ENCODE measurements at places on chromosomes 4 and X.

DNA sequence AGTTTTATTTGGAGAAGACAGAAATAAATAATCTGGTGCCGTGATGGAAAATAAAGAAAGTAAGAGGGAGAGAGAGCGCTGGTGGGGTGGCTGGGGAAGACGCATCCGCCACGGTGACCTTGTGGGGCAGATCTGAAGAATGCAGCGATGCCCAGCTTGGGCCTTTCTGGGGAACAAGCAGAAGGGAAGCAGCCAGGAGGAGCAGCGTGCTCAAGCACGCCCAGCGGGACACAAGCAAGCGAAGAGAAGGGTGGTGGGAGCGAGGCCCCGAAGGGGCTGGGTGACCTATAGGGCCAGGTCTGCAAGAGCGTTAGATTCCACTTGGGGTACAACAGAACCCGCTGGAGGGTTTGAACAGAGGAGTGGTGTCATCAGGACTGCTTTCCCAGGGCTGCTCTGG, 12.4 kb downstream of the ENPP6 start:
- no peak for DNase-seq

DNA sequence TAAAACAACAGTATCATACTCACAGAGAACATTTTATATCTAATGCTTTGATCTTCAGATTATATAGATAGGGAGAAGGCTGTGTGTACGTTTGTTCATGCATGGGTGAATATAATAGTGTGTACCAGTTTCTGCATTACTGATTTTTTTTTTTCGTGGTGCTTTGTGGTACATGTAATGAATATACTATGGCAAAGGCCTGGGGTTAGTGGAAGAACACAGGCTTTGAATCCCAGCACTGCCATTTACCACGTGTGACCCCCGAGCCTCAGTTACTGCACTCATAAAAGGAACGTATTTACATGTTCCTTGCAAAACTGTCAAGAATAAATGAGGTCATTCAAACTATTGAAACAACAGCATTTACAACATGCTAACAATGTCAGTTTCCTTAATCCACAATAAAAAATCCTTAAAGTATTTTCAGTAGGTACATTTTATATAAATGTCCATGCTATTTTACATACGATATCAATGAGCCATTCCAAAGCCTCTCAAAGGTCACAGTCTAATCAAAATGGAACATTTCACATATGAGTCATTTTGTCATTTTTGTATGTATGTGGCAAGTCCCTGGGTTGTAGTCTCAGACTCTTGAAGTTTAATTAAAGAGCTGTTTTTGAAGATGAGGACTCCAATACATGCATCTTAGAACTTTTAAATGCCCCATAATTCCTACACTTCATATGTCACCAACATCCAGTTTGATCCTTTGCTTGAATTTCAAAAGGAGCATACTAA, 242.8 kb downstream of the PPP3CA start:
- DNase-seq = no peak

DNA sequence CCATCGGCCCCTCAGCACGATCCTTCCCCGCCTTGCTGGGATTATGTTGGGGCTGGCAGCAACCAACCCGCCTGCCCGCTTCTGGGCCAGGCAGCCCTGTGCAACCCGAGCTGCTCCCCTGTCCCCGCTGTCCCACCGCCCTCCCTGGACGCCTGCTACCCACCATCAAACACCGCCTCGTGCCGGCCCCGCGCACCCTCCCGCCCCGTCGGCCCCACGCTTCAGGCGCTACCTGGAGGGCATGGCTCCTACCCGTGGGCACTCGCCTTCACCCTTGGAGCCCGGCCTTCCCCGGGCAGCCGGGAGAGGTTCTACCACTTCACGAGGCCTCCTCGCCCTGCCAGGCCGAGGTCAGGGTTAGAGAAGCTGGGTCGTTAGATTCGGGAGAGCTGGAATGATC, 37.0 kb downstream of the TKTL1 start:
- DNase-seq = no peak

DNA sequence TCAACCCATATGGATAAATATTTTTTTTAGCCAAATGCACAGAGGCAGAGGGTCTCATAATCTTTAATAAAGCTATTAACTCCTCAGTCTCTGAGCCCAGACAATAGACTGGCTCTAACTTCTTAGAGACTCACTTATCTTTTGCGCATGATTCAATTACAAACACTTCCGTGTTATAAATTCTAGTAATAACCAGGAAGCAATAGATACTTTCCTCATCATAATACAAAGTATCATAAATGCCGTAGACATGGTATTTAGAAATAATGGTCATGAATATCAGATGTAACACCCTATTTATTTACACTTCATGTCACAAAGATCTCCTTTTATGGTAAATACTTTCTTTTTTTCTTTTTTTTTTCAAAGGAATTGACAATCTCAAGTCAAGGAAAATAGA, 4.4 kb upstream of the GIMD1 start:
- no peak for DNase-seq

DNA sequence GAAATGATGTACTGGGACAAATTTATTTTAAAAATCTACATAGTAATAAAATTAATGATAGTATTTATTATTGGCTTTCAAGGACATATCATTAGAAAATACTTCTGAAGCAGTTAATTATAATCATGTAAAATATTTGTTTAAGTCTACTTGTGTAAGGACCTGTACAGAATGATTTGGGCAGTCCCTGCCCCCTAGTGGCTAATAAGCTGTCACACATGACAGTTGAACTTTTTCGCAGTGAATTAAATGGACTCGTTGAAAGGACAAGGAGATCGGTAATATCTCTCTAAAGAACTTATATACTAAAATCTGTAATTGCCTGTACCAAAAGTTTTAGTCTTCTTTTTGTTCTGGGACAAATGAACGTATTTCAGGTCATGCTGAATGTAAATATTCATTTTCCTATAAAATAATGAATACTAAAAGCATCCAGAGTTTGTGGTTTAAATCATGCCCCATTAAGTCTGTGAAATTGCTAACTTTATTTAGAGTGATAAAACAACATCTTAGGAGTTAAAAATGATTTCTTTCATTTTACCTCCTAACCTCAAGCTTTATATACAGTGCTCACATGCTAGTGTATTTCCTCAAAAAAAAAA, 13.6 kb downstream of the EXOC1 start:
- DNase-seq = peak; percentile 27

DNA sequence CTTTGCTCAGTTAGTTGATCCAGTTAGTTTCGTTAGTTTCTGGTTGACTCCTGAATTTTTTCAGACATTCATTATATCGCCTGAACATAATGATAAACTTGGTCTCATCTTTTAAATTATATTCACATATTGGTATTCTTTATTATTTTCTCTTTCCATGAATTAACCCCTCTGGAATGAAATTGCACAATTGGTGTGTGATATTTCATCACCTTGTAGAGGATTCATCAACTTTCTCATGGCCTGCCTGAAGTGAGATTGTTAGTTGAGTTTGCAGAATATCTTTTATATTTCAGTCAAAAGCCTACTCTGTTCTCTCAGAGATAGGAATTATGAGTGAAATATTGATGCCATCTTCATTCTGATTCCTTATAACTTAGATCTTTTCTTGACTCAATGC, 1160.6 kb upstream of the AGA start:
- DNase-seq = peak; percentile 4

DNA sequence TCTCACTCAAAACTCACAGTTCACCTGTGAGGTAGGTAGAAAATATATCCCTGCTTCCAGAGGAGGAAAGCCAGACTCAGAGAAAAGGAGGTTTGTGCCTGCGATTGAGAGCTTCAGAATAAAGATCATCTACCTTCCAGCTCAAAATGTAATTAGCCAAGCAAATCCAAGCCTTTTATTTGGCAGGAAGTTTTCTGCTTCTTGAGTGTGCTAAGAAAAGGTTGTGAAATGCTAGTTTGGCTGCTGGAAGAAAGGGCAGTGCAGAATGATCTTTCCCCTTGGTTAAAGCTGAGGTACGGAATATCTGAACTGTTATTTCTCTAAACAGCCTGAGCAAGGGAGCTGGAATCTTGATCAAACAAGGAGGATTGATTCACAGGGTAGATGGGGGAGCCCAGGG, 59.7 kb upstream of the VCX3B start:
- DNase-seq = no peak

DNA sequence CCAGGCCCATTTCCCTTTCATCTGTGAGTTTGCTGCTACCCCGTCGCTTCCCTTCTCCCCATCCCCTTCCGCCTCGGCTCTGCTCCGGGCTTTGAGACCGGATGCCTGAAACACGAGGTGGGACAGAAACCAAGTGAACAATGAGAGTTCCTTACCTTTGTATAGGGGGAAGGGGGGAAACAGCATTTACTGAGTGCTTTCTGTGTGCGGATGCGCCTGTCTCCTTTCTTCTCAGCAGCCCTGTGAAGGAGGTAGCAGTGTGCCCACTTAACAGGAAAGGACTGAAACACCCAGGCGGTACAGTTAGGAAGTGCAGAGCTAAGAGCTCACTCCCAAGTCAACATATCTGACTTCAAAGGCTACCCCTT, 43.2 kb upstream of the TMSB15B start:
- no peak for DNase-seq

DNA sequence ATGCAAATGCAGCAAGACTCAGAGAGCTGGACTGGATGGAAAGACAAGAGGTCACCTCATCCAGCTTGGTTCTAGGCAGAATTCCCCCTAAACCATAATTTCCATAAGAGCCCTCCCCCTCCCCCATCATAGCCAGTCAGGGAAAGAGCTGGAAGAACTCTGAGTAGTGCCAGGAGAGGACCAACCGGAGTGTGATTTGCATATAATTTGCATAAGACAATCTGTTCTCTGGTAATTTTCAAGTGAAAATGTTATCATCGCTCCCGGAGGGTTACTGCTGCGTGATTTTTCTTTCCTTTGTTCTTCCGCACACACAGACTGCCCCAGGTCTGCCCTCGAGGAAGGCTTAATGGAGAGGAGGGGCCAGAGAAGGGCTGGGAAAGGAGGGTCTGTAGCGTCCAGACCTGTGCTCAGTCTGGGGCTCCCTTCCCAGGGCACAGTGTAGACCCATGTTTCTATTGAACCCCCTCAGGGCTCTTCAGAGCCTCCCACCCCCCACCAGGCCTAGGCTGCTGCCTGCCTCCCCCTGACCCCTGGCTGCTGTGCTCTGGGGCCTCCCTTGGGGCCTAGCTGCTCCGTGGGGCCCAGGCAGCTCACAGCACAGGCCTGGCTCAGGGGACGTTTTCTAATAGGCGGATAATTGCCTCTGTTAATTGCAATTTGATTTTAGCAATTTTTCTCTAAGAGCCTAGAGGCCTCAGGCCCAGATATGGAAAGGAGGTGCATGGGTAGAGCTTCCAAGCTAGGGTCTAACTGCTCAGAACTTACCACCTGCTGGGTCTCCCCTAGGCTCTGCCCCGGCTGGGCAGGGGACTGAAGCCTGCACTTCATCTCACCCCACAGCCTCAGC, 90.4 kb upstream of the PJA1 start:
- DNase-seq = no peak

DNA sequence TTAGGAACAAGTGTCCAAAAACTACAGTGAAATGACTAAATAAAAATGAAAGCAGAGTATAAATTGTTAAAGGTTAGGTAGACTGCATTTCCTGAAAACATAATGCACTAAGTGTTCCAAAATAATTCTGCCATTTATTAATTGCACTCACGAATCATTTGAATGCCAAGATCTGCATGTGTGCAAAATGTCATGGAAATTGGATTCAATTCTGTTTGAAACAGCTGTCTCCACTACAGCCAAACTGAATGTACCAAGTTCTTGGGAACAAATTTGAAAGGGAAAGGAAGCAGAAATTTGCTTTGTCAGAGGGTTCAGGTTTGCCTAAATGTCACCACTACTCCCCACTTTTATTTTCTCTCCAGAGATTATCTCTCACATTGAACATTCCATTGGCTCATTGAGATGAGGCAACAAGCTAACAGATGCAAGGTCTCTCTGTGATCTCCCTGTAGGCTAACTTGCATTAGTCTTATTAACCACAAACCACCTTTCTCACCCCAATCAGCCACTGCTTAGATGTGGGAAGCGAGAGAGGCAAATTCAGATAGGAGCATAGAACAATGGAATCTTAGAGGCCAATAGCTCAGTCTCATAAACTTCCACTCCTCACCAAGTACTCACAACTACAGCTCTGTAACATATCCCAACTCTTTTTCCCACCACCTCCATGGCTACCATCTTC, 226.6 kb downstream of the KDR start:
- DNase-seq = no peak

DNA sequence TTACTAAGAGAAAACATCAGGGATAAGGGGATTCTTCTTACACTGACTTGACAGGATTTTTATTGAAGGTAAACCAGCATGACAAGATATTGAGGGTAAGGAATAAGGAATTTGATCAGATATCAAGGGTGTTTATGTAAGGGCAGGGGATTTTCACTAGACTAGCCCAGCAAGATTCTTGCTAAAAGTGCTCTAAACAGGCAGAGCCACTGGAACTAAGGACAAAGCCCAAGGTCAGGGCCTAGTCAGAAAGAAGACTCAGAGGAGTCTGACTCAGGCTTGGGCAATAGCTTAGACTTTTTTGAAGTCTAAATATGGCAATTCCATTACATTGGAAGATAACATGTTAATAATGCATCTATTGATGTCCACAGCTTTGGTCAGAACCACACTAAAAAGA, 6.5 kb upstream of the GLRA3 start:
- no peak for DNase-seq

- DNase-seq = no peak
These were observed 21.4 kb downstream of the MAGEB17 start for GRCh38 chrX:16188687-16189086.

GRCh38 chrX:3763111-3763510, 49.7 kb upstream of the PRKX start:
- no peak for DNase-seq

- DNase-seq = peak; percentile 41
These were observed 69.5 kb downstream of the PDE5A start for GRCh38 chr4:119559044-119559647.

DNA sequence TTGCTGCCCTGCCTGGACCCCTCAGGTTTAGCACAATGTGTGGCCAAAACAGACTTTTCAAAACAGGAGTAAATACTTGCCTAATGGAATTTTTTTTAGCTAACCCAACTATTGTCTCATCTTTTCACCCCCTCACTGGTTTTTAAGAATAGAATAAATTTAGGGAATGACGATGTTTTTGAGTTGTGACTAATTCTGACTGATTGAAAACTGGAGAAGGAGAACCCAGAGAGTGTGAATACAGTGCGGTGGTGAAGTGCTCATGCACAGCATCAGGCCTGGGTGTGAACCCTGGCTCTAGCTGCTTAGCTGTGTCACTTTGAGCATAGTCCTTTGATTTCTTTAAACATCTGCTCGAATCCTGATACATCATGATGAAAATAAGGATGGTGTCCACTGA, 10.5 kb downstream of the ANTXR2 start:
- DNase-seq = no peak

DNA sequence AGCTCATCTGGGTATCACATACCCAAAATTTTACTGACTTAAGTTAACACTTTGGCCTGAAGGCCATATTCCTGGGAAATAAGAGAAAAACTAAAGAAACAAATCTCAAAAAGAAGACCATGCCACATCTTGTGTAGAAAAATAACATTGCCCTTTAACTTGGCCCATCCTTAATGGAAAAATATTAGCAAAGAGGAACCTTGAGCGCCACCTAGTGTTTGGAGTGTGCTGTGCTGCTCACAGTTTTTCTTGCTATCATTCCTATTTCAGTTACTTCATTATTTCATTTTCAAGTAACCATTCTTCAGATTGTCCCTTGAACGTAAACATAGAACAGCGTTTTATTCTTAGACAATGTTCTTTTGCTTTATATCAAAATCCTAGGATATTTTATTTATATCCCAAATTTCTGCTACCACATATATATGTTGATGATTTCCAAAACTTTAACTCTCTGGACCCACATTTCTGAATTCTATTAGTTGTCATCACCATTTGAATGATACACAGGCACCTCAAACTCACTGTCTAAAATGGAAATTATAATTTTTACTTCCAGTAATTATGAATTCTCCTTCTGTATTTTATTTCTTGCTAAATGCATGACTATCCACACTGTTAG, 999.0 kb upstream of the ADGRL3 start:
- peak; percentile 13 for DNase-seq

Measured in fibroblast of skin of left quadriceps (primary cell).